Cerebellum (tissue), 4 donors: ENCODE measurements at places on chromosomes 5 and 9.

GRCh38 chr5:156329171-156329611, 2.2 kb downstream of the SGCD start:
- DNase-seq: no peak

- DNase-seq: no peak
Measured at GRCh38 chr9:75666856-75667554, 223.5 kb upstream of the PCSK5 start.

DNA sequence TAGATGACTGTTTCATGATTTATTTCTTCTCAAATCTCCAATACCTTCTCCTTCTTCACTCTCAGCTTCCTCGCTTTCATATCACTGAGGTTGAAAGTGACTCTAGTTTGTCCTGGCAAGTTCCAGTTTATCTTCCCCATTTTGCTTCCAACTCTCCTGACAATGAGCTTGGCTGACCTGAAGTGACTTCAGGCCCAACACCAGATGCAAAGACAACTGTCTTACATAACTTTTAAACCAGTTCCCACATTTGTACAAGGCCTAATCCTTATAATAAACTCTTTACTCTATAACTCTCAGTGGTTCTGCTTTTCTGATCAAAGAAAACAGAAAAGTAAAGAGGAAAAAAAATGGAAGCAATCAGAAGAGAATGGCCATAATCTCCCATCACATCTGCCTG, 22.0 kb downstream of the GNG10 start:
- DNase-seq: no peak

- no peak for DNase-seq
Measured at GRCh38 chr9:127197861-127198430, 66.6 kb upstream of the GARNL3 start.

GRCh38 chr5:7882926-7883325, 14.0 kb downstream of the MTRR start:
- DNase-seq: no peak
